ENCODE measurements at places on chromosomes 5 and 9.

- DNase-seq = no peak
Measured at GRCh38 chr5:77844623-77845323, 68.6 kb upstream of the TBCA start.

DNA sequence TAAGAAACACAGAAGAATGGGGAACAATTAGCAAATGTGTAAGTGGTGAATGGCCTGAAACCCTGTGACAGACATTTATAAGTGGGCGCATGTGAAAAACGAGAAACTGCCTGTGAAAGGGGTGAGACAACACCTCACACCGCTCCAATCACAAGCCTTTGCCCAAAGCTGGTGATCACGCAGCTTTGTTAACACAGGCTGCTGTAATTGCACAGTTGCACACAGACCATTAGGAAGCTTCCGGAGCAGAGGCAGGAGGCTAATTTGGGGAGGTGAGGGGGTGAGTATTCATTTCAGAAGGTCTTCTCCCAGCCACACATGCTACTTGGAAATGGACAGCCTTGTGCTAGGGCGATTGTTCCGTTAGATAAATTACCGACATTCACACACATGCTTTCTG is 294.0 kb downstream of the MED10 start:
- DNase-seq = no peak

DNA sequence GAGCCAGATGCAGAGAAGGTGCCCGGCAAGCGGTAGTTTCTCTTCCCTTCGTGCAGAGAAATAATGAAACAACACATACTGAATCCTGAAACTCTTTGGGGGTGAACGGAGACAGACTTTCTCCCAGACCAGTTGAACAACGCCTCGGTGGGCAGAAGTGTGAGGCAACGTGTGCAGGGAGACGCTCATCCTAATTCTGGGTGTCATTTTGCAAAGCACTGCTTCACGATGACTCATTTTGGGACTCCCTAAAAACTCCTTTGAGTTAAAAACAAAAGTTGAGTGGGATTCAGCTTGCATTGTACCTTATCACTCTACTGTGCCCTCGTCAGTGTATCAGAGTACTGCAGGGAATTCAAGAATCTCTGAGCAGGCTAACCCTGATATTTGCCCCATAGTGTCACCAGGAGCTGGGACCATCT is 3.5 kb upstream of the NEK6 start:
- DNase-seq = no peak

- no peak for DNase-seq
Measured at GRCh38 chr9:93655621-93656425, 79.4 kb downstream of the PHF2 start.
